HT-29 (cell line): ENCODE measurements at places on chromosomes 5 and 9.

DNA sequence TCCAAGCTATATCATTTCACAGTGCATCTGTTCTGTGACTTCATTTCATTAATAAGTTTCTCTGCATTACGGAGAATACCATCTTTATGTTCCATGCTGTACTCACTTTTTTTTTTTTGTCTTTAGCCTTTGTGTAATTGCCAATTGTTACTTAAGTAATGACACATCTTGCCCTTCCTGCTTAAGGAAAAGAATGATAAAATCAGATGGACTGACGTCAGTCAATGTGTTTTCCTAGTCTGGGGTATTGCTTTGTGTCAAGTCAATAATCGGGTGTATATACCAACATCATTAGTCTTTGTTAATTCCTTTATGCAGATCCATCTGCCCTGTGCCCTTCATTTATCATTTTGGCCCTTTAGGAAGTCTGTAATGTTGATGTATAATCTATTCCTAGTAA, 133.5 kb downstream of the CD180 start:
- DNase-seq, result no peak

DNA sequence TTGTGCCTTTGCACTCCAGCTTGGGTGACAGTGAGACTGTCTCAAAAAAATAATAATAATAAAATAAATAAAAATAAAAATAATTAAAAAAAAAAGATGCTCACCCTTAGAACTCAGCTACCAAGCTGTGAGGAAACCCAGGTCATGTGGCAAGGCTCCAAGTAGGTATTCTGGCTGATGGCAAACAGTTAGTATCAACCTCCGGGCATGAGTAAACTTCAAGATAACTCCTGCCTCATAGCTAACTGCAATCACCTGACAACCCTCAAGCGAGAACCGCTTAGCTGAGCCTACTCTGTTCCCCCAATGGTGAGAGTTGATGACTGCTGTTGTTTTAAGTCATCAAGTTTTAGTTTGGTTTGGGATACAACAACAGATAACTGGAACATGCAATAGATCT, 6.1 kb upstream of the SLC44A1 start:
- no peak for DNase-seq

DNA sequence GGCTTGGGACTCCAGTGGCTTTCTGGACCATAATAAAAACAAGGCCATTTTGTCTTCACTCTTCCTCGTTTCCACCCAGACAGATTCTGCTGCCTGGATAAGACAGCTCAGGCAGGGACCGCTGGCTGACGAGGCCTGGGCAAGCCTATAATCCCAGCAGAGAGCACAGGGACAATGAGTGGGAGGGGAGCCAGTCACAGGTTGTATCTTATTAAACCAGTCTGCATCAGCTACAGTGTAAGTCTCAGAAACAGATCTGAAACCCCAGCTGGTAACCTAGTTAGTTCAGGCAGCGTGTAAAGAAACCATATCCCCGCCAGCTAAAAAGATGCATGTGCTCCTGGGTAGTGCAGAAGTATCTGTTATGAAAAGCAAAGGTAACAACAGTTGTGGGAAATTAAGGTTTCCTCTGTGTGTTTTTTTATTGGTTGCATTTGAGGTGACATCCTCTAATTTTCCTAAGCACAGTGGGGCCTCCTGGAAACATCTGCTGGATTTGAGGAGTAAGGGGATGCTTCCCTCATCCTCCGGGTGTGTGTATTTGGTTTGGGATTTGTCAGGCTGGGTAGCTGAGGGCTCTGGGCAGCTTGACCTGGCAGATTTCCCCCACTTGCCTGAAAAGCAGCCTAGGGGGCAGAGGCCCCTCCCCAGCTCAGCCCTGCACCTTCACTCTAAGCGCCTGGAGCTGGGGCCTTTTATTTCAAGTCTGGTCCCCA, 15.2 kb upstream of the TAL2 start:
- DNase-seq, result no peak

DNA sequence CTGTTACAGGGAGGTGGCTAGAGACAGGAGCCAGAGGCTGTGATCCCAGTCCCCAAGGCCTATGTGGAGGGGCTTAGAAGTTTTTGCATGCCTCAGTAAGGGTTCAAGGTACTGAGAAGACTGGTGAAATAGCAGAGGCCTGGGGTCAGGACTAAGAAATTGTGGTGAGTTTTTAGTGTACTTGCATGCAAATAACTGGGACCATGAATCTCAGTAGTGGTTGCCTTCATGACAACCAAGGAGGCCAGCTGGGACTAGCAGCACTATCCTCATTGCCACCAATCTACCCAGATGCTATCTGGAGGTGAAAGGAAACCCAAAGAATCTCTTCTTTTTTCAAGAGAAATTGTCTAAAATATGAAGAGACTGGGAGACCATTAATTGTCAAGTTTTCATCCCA, 395.1 kb downstream of the CETN3 start:
- no peak for DNase-seq

- DNase-seq, result no peak
Measured at GRCh38 chr9:32218100-32218767, 166.2 kb upstream of the ACO1 start.

GRCh38 chr5:72860499-72860898, 44.0 kb downstream of the TNPO1 start:
- no peak for DNase-seq
